Liver (tissue), 10 donors: ENCODE measurements at places on chromosomes 7 and 10.

DNA sequence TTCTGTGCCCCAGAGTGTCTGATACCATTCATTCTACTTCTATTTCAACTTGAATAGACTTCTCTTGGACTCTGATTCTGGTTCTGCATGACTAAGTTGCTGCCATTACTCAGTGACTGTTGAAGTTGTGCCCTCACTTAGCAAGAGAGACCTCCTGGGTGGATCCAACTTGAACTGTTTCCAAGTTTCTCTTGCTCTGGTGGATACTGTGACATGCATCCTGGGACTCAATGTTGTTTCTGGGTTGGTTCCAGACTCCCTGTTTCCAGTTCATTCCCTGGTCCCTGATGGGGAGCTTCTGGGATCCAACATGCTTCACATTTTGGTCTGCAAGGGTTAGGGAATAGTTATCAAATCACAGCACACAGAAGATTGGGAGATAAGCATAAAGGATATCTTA lies 26.2 kb upstream of the PRPF18 start:
- no peaks in the 10 kb centered on the region for H3K4me1 ChIP-seq
- H3K4me3 ChIP-seq = no peak overlapping the region
- H3K36me3 ChIP-seq = no peaks in the 10 kb centered on the region
- no peak overlapping the region for H3K27ac ChIP-seq
- DNase-seq = no peak

DNA sequence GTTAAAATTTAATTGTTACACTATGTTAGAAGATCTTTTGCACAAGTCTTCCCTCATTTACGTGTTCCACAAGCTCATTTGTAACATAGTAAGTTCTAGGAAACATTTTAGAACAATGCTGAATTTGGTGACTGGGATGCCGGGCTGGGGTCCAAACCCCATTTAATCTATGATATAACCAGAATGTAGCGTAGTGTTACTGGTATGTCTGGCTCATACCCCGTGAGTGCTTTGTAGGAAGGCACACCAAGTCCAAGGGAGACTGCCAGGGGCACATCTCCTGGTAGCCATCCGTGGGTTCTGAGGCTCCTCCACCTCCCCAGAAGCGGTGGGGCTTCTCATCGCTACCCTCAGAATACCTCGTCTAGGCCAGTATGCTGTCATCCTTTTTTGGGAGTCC lies 21.3 kb upstream of the TMEM236 start:
- H3K27ac ChIP-seq = no peak overlapping the region
- H3K36me3 ChIP-seq = no peaks in the 10 kb centered on the region
- H3K4me3 ChIP-seq = no peak overlapping the region
- no peaks in the 10 kb centered on the region for H3K27me3 ChIP-seq

DNA sequence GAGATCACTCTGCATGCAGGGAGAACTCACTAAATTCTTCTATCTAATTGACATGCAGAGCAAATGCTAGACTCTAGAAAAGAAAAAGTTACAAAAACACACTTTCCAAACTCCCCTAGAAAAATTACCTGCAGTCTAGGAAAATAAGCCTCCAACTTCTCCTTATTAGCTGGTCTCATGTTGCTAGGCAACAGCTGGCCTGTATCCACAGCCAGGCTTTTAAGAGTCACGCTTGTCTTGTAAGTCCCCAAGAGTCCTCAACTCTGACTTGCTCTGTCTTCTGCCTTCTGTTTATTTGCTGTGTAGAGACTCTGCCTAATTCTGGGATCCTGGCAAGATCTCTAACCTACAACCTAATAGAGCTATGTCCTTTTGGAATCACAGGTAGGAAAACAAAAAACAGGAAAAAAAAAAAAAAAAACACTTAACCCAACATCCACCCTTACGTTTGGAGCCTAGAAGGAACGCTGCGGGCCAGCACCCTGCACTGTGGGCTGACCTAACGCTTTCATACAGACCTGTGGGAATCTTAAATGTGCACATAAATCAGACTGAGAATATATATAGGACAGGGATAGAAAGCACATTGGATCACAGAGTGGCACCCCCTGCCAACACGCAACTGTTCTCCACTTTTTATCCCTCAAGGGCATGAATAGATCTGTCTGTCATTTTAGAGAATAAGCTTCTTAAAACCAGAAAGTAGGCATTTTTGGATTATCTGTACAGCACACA lies 117.0 kb upstream of the PTPRZ1 start:
- peaks cover 2% of the 10 kb centered on the region for H3K27me3 ChIP-seq
- no peak overlapping the region for H3K27ac ChIP-seq
- H3K36me3 ChIP-seq = no peaks in the 10 kb centered on the region
- DNase-seq = no peak
- H3K4me1 ChIP-seq = no peaks in the 10 kb centered on the region
- no peak overlapping the region for H3K4me3 ChIP-seq

GRCh38 chr10:49187044-49187484 lies 1.1 kb downstream of the TMEM273 start:
- H3K36me3 ChIP-seq = no peaks in the 10 kb centered on the region
- peak overlapping the region; percentile 53 for H3K27ac ChIP-seq
- H3K4me1 ChIP-seq = no peaks in the 10 kb centered on the region
- H3K4me3 ChIP-seq = no peak overlapping the region
- H3K27me3 ChIP-seq = no peaks in the 10 kb centered on the region
- DNase-seq = peak; percentile 25

DNA sequence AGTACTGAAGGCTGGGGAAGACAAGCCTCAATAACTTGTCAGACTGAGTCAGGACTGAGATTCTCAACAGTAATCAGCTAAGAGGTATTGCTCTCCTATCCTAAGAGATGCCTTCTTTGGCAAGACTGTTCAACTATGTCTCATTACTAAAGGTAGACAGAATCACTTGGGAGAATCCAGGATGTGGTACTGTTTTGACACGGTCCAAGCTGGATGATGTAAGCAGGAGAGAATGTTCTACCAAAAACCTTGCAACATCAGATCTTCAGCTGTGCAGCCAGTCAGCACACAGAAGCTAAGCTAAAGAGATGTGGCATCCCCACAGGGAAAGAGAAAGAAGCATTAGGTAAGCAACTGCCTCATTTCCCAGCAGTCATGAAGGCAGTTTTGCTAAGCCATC lies 391.4 kb downstream of the NRG3 start:
- DNase-seq = no peak
- no peaks in the 10 kb centered on the region for H3K4me1 ChIP-seq
- H3K36me3 ChIP-seq = no peaks in the 10 kb centered on the region
- no peak overlapping the region for H3K4me3 ChIP-seq

- no peaks in the 10 kb centered on the region for H3K27me3 ChIP-seq
- DNase-seq = no peak
- H3K4me3 ChIP-seq = no peak overlapping the region
- H3K27ac ChIP-seq = no peak overlapping the region
- H3K36me3 ChIP-seq = no peaks in the 10 kb centered on the region
Observed at GRCh38 chr10:62869958-62870357, 53.8 kb upstream of the EGR2 start.

GRCh38 chr7:4730971-4731370 lies 44.5 kb upstream of the AP5Z1 start:
- no peak overlapping the region for H3K4me3 ChIP-seq
- no peaks in the 10 kb centered on the region for H3K27me3 ChIP-seq
- no peaks in the 10 kb centered on the region for H3K36me3 ChIP-seq
